Astrocyte (in vitro differentiated cells and primary cell): ENCODE measurements at places on chromosomes 5 and 9. TPM values are rescaled to one million over a fixed set of nuclear protein-coding genes. Genes with fewer than 3 reads are reported as not detected.
A peak's percentile ranks its signal among the peaks of the same experiment; 100 is the strongest.

DNA sequence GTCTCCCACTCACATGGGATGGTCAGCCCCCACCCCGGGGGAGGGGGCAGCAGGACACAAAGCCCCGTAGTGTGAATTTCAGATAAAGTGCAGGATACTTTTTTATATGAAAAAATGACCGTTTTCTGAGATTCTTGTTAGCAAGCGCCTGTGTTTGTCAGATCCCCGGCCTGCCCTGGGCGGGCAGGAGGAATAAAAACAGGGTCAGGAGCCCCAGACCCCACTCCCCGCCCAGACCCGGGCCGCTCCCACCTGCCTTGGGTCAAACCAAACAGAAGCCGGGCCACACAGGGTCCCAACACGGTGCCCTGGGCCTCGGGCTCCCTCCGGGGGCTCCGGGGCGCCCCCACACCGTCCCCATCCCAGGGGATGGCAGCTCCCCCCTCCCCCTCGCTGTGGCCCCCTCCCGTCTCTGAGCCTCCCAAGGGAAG is 13.5 kb upstream of the NRARP start:
- no peak for DNase-seq
- H3K4me3 ChIP-seq, result no peak overlapping the region
- no peaks in the 10 kb centered on the region for H3K27me3 ChIP-seq
- no peak overlapping the region for H3K27ac ChIP-seq
- H3K36me3 ChIP-seq, result no peaks in the 10 kb centered on the region
- peaks cover 5% of the 10 kb centered on the region for H3K4me1 ChIP-seq

GRCh38 chr9:134648701-134649530 is 7.3 kb downstream of the COL5A1 start:
- H3K4me1 ChIP-seq, result peaks cover 60% of the 10 kb centered on the region
- H3K27me3 ChIP-seq, result no peaks in the 10 kb centered on the region
- H3K4me3 ChIP-seq, result peak overlapping the region; percentile 34
- peak; percentile 81 for DNase-seq

DNA sequence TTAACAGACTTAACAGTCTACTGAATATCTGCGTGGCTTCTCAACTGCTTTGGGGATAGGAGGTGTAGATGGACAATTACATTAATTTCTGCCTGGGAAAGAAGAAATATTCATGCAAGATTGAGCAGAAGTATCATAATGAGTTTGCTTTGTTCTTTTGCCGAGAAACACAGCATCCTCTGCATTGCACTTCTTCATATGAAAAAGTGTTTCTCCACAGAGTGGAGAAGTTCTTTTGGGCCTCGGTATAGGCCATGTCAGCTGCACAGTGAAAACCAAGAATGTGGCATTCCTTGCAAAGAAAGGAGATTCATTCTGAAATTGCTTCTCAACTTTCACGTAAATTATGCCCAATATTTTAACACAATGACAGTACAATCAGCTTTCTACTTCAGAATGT is 17.6 kb upstream of the SNX2 start:
- no peaks in the 10 kb centered on the region for H3K4me1 ChIP-seq
- DNase-seq, result no peak
- H3K4me3 ChIP-seq, result no peak overlapping the region

Gene CER1
- total RNA-seq, result 2.2 and 2.8 TPM in 2 replicates

Gene BTNL8
- total RNA-seq, result not detected in 2 replicates
